ENCODE measurements at places on chromosomes 5 and 9.

GRCh38 chr5:144329681-144330080 is 159.0 kb downstream of the KCTD16 start:
- no peak for DNase-seq

GRCh38 chr5:36637101-36637500 is 30.7 kb downstream of the SLC1A3 start:
- no peak for DNase-seq

GRCh38 chr9:34249274-34249673 is 70.4 kb downstream of the UBAP1 start:
- no peak for DNase-seq

DNA sequence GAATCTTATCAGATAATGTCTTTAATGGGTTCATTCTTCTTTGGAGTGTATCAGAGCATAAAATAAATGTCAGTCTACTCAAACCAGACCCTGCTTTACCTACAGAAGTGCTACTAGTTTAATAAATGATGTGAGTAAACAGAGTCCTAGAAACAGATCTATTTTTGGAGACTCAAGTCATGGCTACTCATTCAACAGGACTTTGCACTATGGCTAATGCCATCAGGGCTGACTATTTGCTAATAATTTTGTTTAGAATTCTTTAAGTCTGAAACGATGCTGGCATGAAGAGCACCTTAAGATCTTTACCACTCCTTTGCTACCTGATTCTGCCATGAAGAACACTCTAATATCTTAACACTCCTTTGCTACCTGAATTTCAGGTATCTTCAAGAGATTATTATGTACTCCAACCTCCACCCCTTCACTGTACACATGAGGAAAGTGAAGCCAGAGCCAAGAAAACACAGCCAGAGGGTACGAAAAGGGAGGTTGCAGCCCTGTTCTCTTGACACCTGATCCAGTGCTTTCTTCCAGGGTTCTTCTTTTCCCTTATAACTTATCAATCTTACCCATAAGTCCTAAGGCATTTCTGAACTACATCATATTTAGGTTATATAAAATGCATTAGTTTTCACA is 62.4 kb downstream of the ZNF608 start:
- no peak for DNase-seq

- no peak for DNase-seq
Observed at GRCh38 chr9:70493029-70493428, 78.6 kb upstream of the KLF9 start.

- no peak for DNase-seq
Observed at GRCh38 chr9:8660383-8660782, 860.8 kb upstream of the DMAC1 start.

- DNase-seq, result no peak
Observed at GRCh38 chr5:102453716-102454115, 45.1 kb downstream of the SLCO6A1 start.

- peak; percentile 29 for DNase-seq
Observed at GRCh38 chr5:83487155-83487554, 15.6 kb downstream of the VCAN start.

GRCh38 chr9:85009251-85009650 is 339.7 kb downstream of the NTRK2 start:
- DNase-seq, result no peak

GRCh38 chr9:95876595-95876994 is 1.1 kb downstream of the ERCC6L2 start:
- no peak for DNase-seq

DNA sequence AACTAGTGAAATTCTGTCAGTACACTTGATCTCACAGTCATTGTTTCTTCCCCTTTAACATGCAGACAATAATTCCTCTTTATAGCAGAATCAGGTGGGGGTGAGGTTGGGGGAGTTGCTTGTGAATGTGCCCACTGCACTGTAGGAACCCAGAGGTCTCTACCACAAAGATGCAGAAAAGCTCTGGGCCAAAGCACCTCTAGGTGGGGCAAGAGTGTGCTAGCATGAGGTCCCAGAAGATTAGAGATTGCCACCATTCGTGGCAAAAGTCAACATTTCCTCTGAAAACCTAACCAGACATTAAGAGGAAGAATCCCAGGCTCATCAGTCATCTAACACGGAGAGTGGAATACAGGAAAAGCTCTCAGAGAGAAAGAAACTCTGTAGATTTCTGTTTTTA is 74.5 kb downstream of the PTCD2 start:
- DNase-seq, result no peak

All from NCI-H1694 treated with DMSO at 0.1 percent for 48 hours (cell line).